Hematopoietic multipotent progenitor cell treated with erythropoietin and hydrocortisone succinate and interleukin-3 and kit ligand, for 17 days (in vitro differentiated cells): ENCODE measurements at places on chromosomes 13 and 19.

DNA sequence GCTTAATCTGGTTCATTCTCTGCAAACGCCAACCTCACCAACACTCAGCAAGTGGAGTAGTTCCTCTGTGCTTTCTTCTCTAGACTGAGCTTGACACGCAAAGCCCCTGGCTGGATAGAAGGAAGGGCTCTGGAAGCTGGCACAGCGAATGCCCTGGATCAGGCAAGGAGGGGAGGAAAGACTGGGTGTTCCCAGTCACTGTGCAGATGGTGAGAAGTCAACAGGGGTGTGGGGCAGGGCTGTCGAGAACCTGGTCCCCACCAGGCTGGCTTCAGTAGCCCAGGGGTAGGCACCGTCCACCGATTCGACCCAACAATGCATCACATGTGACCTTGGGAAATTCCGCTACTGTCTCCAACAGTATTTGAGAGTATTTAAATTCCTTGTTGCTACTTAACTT lies 65.5 kb downstream of the TSHZ3 start:
- DNase-seq = no peak

DNA sequence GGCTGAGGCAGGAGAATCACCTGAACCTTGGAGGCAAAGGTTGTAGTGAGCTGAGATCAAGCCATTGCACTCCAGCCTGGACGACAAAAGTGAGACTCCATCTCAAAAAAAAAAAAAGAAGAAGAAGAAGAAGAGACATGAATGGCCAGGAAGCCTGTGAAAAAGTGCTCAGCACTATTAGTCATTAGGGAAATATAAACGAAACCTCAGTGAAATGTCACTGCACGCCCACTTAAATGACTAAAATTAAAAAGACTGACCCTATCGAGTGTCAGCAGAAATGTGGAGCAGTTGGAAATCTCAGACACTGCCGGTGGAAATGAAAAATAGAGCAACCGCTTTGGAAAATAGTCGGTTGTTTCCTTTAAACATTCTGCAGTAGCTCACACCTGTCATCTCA lies 5.5 kb upstream of the TYROBP start:
- DNase-seq = no peak

DNA sequence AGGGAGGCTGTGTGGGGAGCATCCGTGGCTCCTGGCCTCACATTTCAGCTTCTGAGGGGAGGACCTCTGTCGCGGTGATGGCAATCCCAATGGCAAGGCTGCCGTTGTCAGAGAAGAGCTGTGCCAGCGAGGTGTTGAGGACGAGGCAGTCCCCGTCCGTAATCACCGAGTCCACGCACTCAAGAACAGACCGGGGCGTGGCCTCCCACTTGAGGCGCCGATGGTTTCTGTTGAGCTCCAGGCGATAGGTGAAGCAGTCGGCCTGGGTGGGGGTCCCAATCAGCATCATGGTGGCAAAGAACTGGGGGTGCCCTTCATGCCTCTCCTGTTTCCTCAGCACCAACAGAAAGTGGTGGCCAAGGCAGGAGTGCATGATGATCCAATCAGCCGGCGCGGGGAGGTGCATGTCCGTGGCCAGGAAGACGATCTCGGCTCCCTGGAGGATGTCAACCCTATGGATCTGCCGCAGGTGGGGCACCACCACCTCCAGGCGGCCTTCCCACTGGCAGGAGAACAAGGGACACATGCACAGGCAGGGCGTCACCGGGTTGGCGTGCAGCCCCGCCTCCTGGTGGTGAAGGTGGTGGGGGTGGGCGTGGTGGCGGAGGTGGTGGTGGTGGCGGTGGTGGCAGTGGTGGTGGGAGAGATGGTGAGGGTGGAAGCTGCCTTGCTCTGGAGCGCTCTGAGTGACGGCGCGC lies 68.1 kb downstream of the SIAH3 start:
- no peak for DNase-seq

DNA sequence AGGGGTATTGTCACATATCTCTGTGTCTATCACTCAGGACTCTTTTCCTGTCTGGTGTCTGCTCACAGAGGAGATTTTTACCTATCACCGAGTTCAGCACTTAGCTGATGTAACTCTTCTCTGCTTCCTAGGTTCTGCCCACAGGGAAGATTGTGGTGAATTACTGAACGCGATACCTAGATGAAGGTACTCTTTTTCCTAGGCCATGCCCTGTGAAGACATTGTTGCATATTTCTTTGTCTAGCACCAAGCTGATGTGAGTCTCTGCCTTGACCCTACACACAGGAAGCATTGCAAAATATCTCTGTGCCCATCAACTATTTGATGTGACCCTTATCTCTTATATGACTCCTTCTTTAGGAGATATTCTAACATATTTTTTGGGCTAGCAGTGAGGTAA lies 72.1 kb upstream of the ZNF43 start:
- no peak for DNase-seq

GRCh38 chr19:31317093-31317492 lies 32.1 kb downstream of the TSHZ3 start:
- DNase-seq = no peak

DNA sequence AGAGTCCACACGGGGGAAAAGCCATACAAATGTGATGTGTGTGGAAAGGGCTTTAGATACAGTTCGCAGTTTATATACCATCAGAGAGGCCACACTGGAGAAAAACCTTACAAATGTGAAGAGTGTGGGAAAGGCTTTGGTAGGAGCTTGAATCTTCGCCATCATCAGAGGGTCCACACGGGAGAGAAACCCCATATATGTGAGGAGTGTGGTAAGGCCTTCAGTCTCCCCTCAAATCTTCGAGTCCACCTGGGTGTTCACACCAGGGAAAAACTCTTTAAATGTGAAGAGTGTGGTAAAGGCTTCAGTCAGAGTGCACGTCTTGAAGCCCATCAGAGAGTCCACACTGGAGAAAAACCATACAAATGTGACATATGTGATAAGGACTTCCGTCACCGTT lies 23.3 kb upstream of the ZNF233 start:
- no peak for DNase-seq

- DNase-seq = no peak
These were observed 9.4 kb downstream of the USHBP1 start for GRCh38 chr19:17255150-17255621.

- DNase-seq = no peak
These were observed 263.6 kb upstream of the GPC6 start for GRCh38 chr13:92963029-92963428.

- no peak for DNase-seq
These were observed 12.3 kb upstream of the BSG start for GRCh38 chr19:560121-560520.

DNA sequence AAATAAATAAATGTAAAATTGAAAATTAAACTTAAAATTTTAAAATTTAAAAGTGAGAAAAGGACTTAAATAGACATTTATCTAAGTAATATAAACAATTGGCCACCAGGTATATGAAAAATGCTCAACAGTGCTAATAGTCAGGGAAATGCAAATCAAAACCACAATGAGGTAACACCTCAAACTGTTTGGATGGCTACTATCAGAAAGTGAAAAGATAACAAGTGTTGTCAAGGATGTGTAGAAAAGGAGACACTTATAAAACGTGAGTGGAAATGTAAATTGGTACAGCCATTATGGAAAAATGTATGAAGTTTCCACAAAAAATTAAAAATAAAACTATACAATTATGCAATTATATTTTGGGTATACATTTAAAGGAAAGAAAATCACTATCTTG lies 752.2 kb downstream of the EFNB2 start:
- no peak for DNase-seq

DNA sequence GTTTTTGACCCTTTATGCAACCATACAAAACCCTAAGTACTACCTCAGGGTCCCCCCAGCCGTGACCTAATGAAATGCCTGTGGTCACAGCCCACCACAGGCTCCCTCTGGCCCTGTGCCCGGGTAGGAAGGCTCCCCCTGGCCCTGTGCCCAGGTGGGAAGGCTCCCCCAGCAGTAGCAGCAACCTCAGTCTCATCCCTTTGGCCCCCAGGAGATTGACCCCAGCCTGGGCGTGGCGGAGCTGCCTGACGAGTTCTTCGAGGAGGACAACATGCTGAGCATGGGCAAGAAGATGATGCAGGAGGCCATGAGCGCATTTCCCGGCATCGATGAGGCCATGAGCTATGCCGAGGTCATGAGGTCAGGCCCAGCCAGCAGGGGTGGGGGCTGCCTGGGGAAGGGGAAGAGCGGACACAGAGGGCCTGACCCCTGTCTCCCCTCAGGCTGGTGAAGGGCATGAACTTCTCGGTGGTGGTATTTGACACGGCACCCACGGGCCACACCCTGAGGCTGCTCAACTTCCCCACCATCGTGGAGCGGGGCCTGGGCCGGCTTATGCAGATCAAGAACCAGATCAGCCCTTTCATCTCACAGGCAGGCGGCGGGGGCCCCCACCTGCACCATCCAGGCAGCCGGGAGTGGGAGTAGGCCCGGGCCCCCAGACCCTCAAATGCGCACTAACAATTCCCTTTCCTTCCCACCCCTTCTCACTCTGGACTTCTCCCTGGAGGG lies 6.3 kb upstream of the BEST2 start:
- no peak for DNase-seq

DNA sequence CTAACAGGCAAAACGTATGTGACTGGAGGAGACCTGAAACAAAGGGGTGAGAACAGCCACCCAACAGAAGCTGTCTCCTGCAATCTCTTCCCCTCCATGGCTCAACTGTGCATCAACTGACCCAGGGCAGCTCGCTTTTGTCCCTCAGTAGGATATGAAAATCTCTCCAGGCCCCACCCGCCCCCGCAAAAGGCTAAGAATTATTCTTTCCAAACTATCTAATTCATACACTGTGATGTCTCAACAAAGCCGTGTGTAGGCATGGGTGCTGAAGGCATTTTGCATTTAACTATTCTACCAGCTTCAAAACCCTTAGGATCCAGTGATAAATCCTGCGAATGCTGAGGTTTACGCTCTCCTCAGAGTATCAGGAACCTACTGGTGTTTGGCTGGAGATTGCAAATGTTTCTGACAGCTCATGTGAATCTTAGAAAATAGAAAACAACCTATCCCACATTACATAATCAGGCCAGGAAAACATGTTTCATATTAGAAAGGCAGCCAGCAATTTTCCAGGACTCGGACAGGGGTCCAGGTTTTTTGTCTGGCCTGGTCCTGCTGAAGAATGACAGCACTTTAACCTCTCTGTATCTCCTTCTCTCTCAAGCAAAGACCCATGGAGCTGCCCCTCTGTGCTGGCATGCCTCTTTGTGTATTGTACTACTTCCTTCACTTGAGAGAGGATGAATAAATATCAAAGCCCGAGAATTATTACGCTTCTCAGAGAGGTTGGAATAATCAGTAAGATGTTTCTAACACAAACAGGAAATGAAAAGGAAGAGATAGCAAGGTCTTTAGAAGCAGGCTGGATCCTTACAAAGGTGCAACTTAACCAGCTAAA lies 17.3 kb downstream of the DHRS12 start:
- DNase-seq = no peak

DNA sequence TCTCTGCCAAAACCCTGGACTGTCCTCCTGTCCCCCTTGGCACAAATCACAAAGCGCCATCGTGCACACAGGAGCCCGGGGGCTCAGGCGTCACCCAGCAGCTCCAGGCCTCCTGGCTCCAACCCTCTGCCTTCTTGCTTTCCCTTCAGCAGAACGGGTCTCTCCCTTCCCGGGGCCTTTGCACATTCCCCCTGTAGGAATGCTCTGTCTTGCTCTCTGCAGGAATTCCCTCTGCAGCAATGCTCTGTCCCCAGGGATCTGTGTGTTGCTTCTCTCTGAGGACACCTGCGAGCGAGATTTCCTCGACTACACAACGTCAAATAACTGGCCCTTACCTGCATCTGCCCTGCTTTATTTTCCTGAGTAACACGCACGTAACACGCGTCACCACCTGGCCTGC lies 13.3 kb upstream of the RASA3 start:
- DNase-seq = no peak

DNA sequence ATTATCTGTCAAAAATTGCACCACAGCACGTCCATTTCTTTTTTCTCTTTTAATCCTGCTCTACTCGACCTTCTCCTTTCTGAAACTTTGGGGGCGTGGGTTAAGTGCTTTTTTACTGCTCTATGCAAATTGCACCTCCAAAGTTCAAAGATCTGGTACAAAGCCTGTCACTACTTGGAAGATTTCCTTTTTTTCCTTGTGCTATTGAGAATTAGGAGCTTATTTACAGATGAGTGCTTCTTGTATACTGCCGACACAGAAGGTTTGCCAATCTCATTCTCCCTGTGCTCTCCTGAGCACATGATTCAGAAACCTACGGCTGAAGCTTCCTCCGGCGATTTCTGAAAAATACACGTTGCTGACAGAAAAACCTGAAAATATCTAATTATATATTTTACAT lies 94.8 kb downstream of the TEX29 start:
- no peak for DNase-seq

GRCh38 chr13:39016787-39017186 lies 21.1 kb downstream of the PROSER1 start:
- no peak for DNase-seq

DNA sequence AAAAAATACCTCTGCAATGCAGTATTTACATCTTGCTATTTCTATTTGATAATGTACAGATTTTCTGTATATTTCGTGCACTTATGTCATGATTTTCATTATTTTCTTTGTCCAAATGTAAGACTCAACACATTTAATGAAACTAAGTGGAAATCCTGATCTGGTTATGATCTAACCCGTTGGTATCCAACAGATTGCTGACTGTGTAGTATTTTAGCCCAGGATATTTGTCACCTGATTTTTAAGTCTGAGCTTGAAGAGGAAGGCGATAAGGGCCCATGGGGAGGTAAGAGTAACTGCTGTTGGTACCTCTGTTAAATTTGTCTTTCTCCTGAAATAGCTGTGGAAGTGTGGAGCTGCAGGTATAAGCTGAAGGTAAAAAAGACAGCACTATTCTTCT lies 45.3 kb downstream of the WASF3 start:
- no peak for DNase-seq

- DNase-seq = no peak
These were observed 27.0 kb upstream of the METTL21C start for GRCh38 chr13:102721800-102722231.

DNA sequence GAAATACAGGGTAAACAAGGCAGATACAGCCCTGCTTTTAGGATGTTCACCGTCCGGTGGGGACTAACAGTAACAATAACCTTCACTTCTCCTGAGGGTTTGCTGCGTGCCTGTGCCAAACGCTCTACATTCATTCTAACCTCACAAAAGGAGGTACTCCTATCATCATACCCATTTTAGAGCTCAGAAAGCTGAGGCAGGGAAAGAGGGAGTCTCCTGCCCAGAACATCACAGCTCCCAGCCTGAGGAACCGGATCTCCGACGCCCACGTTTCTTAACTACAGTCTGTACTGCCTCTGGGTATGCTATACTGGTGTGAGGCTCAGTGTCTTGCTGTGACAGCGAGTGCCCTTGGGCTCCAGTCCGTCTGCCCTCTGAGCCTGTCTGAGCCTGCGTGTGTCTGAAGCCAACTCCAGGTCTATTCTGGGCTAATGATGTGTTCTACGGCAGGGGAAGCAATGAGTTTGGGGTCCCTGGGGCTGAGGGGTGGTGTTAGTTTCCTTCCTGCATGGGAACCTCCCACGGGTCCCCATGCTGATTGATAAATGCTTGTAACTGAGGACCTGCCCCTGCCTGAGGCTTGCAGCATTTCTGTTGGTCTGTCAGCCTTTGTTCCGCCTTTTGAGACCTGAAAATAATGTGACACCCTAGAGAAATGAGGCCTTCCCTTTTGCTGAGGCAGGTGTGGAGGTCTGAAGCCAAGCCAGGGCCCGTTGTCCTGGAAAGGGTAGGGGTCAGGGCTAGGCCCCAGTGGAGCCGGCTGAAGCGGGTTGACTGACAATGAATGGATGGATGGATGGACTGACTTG lies 4.9 kb downstream of the LIPE start:
- DNase-seq = no peak

GRCh38 chr19:5075597-5075996 lies 106.7 kb downstream of the KDM4B start:
- no peak for DNase-seq

GRCh38 chr13:29532821-29533220 lies 62.7 kb downstream of the SLC7A1 start:
- DNase-seq = no peak

GRCh38 chr13:34708566-34709313 lies 233.3 kb upstream of the NBEA start:
- DNase-seq = no peak
